ENCODE measurements at places on chromosomes 4 and X.

DNA sequence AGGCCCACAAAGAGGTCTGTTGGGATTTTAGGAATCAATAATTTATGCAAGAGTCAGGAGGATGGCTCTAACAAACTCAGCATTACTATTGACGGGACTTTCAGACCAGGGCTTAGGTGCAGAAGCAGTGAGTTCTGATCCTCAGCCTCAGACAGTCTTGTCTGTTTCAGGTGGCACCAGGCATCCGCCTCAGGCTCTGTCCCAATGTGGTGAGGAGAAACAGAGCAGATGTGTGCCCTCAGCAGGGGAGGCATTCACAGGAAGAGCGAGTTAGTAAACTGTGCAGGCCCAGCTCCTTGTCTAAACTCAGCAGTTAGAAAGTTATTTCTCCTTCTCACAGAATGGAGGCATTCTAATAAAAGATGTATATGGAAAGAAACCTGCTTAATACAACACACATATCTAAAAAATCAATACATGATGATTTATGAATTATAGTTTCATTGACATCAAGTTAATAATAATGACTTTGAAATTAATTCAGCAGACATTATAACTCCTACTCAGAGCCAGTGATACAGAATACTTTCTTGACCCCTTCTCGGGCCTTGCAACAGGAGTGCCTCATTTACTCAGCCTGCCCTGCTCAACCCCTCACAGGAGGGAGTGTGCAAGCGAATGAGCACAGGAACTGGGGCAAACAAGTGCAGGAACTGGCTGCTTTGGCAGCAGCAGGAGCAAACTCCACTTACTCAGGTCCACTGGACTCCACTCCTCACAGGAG lies 202.8 kb upstream of the SMIM31 start:
- no peak for DNase-seq

DNA sequence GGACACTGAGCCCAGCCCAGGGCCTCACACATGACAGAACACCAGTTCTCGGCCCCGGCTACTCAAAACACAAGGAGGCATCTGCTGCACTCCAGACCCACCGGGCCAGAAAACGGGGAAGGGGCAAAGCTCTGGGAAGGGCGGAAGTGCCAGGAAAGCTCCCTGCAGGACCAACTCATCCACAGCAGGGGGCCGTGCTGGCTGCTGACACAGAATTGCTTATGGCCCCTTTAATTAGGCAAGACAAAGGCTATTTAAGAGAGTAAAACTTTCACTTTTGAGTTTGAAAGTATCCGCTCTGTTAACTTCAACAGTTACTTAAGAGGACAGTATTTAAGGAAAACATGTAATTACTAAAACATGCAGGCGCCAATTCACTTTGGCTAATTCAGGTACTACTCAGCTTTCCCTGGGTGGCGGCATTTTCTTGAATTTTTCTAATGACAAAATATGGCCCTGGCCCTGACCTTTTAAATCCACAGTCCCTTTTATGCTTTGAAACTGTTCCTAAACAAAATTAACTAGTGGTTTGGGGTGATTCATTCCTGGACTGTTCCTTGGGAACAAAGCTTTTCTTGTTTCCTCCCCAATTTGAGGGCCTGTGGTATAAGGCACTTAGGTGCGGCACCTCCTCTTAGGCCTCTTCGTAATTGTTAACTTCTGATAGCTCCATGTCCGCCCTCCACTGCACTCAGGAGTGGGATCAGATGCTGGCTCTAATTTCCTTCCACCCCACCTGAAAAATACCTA lies 40.4 kb downstream of the NSG1 start:
- no peak for DNase-seq

- no peak for DNase-seq
These were observed 4.8 kb downstream of the TBC1D14 start for GRCh38 chr4:6914448-6914847.

- no peak for DNase-seq
These were observed 149.3 kb upstream of the GYPA start for GRCh38 chr4:144289667-144290428.

- no peak for DNase-seq
These were observed 91.2 kb downstream of the LRP2BP start for GRCh38 chr4:185304541-185304940.

- DNase-seq = no peak
These were observed 185.6 kb downstream of the RAP1GDS1 start for GRCh38 chr4:98446499-98447375.

DNA sequence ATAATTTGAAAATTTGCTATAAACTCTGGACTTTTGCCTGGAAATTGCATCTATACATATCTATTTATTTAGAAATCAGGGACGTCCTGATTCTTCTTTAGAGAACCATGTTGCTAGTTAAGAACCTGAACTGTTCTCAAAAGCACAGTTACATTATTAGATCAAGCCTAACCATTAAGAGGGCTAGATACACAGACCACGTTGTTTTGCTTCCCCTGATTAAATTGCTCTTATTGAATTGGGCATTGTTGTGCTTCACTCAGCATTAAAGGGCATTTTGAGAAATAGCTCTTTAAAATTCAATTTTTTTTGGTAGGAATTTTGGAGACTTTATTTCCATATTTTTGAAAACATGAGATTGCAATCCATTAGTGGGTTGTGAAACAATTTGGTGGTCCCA lies 44.4 kb downstream of the FIP1L1 start:
- no peak for DNase-seq

DNA sequence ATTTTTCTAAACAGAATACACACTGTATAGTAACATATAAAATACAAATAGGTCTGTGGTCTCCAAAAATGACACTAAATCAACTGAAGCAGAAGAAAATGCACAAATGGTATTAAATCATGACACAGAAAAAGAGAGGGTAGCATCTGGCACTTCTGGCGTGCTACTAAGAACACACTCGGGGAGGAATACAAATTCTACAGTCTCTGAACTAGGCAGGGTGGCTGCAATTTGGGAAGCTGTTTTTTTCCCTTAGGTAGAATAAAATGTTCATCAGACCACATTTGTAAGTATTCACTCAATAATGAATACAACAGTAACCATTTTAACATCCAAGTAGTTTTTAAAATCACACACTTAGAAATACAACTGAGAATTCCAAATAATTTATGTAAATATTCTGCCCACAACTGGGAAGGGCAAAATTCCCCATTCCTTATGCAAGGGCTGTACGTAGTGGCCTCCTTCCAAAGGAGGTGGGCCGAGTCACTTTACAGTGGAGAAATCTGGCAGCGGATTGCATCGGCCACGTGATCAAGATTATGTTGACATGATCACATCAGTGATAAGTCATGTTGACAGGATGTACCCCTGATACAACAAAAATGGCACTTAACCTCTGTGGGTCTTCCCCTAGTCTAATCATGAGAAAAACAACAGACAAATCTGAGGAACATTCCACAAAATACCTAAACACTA lies 101.1 kb downstream of the TSPAN5 start:
- DNase-seq = no peak

- DNase-seq = no peak
These were observed 44.5 kb downstream of the EGF start for GRCh38 chr4:109957227-109957626.

GRCh38 chr4:24053934-24054333 lies 164.1 kb upstream of the PPARGC1A start:
- DNase-seq = no peak

DNA sequence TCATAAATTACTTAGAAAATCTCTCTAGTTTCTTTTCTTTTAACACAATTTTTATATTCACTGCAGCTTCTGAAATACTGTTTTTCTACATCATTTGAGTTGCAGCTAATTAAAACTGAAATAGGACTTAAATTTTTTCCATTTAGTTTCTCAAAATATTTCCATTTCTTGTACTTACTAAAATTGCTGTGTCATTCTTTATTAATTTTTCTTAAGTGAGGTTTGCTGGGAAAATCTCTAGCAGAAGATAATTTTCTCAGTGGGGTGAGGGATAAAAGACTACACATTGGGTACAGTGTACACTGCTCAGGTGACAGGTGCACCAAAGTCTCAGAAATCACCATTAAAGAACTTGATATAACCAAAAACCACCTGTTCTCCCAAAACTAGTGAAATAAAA lies 57.7 kb downstream of the RNF150 start:
- no peak for DNase-seq

DNA sequence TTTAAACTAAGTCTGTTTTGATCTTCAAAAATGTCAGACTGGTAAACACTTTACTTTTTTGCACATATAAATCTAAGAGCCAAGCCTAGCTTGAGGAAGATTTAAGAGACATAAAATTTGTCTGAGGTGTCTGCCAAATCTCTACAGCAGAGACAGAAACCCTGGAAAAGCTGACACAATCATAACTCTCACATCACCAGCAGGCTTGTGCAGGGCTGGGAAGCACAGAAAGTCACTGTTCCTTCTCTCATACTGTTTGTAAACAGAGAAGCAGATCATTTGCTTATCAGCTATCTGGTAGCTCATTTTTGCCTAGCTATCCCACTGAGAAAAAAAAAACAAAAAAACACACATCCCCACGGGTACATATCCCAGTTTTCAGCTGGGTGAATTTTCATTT lies 7.0 kb downstream of the ENOX2 start:
- no peak for DNase-seq

GRCh38 chrX:46712764-46713163 lies 46.2 kb downstream of the SLC9A7 start:
- DNase-seq = no peak

GRCh38 chr4:185965426-185966384 lies 103.3 kb upstream of the TLR3 start:
- DNase-seq = no peak

- DNase-seq = no peak
These were observed 756 bp downstream of the IGFBP7 start for GRCh38 chr4:57109411-57109846.

GRCh38 chrX:50770702-50771101 lies 43.3 kb downstream of the SHROOM4 start:
- no peak for DNase-seq

GRCh38 chr4:139177049-139177868 lies at the start of gene ELF2:
Gene ELF2, minus strand, starts transcription at chr4:139177218. Its CDS starts 39,517 bp downstream, at chr4:139137701.
- DNase-seq = peak; percentile 74

GRCh38 chrX:38937400-38937799 lies 136.1 kb downstream of the MID1IP1 start:
- DNase-seq = no peak

GRCh38 chr4:108369035-108369655 lies 200.4 kb upstream of the LEF1 start:
- DNase-seq = no peak

DNA sequence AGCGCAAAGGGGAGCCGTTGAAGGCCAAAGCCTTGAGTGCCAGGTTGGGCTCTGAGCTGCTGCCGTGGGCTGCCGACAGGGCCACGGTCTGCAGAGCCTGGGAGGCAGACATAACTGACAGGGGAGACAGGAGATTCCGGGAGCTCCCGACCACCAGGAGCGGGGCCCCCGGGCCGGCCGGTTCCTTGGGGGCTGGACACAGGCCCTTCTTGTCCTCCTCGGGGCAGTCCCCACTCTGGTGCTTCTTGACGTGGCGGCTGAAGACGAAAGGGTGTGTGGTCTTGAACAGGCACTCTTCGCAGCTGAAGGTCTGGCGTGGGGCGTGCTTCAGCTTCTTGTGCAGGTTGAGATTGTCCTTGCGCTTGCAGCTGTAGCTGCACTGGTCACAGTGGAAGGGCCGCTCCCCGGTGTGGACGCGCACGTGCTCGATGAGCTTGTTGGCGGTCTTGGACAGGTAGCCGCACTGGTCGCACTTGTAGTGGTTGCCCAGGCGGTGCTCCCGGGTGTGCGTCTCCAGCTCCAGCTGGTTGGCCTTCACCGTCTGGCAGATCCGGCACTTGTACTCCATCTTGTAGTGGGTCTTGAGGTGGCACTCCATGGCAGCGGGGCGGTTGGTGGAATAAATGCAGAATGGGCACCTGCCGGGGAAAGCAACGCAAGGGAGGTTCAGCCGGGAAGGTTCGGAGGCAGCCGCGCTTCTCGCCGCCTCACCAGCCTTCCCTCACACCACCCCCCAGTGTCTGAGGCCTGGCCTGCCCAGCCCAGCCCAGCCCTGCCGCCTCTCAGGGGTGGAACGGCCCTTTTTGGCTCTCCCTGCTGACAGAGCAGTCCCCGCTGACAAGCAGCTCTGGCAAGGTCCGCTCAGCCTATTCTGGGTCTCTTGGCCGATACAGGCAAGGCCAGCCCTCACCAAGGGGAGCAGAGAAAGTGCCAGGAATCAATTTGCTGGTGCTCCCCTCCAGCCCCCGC lies 81.3 kb downstream of the C4orf51 start:
- DNase-seq = no peak

GRCh38 chr4:87555773-87556619 lies 26.8 kb upstream of the SPARCL1 start:
- peak; percentile 78 for DNase-seq

- DNase-seq = peak; percentile 42
These were observed 122.4 kb upstream of the ETNPPL start for GRCh38 chr4:108885211-108885610.

GRCh38 chr4:137367620-137368019 lies 164.7 kb downstream of the PCDH18 start:
- DNase-seq = peak; percentile 36

DNA sequence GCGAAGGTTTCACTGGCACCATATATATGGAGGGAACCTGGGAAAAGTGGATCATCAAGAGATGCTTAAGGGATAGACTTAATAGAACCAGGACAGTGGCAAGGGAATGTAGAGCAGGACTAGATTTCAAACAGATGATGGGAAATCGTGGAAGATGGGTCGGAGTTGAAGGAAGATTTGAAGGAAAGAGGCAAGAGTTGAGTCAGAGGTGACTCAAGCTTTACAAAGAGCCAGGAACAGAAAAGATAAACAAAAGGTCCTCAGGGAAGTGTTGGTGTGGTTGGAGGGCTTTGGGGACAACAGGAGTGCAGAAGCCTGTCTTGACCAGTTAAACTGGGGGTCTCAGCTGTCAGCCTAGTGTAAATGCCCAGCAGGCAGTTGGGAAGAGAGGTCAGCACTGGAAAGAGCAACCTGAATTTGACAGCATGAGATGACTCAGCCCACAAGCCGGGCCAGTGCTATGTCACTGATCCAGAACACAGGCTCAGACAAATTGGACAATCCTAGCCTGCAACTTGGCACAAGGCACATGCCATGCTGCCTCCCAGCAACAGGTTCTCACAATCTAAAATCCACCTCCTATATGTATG lies 230.5 kb downstream of the IDS start:
- no peak for DNase-seq

DNA sequence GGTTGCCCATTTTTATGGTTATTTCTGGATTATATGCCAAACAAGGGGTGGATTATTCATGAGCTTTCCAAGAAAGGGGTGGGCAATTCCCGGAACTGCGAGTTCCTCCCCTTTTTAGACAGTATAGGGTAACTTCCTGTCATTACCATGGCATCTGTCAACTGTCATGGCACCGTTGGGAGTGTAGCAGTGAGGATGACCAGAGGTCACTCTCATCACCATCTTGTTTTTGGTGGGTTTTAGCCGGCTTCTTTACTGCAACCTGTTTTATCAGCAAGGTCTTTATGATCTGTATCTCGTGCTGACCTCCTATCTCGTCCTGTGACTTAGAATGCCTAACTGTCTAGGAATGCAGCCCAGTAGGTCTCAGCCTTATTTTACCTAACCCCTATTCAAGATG lies 57.6 kb downstream of the SH3KBP1 start:
- no peak for DNase-seq

All from HFFc6 (cell line).